ENCODE measurements at places on chromosomes 6 and 20.

DNA sequence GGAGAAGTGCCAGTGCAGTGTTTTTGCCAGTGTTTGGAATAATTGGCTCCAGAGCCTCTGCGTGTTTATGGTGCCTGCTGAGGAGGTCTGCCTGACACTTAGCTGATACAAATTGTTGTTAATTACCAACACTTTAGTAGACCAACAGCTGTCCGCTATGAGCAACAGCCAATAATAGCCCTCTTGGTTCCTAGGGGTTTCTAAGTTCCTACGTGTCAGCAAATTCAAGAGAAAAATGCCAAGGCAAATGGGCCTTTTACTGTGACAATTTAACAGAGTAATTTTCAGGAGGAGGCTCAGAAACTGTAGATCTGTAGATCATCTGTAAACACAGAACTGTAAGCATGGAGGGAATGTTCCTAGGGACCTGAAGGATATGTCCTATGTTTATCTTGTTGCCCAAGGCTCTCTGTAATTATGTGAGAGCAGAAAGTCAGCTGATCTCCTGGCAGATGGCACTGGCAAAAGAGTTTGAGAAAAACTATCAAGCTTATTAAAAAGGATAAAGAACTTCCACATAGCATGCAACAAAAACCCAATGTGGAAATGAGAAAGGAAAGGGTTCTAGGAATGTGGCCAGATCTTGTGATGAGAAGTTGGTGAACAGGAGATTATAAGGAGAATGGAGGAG is 157.7 kb downstream of the GJA1 start:
- no peak for DNase-seq

DNA sequence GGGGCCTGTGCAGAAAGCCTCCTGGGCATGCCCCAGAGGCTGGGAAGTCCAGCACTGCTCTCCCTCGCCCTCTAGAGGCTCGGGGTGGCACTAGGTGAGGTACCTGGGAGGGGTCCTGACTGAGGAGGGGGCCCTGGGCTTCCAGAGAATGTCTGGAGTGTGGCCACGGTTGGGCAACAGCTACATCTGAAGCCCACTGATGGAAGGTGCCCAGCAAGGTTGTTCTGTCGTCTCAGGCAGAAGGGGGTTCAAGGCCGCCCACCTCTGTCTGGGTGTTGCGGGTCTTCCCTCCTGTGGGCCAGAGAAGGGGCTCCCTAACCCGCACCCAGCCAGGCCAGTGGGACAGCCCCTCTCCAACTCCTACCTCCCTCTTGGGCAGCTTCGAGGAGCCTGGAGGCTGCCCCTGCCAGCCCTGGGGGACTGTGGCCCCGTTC is 11.4 kb upstream of the VEGFA start:
- no peak for DNase-seq

- no peak for DNase-seq
Measured at GRCh38 chr6:136114661-136115060, 135.4 kb downstream of the MTFR2 start.

DNA sequence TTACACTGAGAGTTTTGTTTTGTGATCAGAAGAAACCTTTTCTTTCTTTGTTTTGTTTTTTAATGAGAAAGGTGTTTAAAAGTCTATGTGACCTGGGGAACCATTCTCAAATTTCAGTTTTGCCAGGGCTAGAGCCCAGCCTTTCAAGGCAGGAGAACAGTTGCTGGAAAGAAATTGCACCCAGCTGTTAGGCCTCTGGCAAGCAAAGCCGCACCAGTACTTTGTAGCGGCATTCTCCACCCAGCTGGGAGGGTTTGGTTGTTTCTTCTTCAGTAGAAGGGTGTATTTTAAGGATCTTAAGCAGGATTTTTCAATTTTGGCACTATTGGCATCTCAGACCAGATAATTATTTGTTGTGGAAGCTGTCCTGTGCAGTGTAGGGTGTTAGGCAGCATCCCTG is 16.6 kb upstream of the MAPK13 start:
- DNase-seq = no peak

DNA sequence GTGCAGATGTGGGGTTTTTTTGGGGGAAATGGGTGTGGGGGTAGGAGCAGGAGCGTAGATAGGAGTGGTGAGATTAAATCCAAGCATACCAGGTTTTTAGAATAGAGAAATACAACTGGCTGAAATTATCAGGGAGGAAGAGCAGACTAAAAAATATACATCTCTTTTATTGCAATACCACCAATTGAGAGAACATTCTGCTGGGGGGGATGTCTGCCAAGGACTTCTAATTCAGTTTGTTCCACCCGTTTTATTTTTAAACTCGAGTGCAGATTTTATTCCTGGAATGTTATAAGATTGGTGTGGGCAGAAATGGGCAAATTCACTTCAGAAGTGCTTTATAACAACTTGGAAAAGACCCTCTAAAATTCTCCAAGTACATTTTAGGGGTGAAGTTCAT is 192.7 kb downstream of the GMPR start:
- DNase-seq = no peak

- DNase-seq = no peak
Measured at GRCh38 chr20:24501764-24502556, 32.5 kb downstream of the SYNDIG1 start.

- DNase-seq = no peak
Measured at GRCh38 chr20:2918096-2919049, 45.1 kb downstream of the PTPRA start.

DNA sequence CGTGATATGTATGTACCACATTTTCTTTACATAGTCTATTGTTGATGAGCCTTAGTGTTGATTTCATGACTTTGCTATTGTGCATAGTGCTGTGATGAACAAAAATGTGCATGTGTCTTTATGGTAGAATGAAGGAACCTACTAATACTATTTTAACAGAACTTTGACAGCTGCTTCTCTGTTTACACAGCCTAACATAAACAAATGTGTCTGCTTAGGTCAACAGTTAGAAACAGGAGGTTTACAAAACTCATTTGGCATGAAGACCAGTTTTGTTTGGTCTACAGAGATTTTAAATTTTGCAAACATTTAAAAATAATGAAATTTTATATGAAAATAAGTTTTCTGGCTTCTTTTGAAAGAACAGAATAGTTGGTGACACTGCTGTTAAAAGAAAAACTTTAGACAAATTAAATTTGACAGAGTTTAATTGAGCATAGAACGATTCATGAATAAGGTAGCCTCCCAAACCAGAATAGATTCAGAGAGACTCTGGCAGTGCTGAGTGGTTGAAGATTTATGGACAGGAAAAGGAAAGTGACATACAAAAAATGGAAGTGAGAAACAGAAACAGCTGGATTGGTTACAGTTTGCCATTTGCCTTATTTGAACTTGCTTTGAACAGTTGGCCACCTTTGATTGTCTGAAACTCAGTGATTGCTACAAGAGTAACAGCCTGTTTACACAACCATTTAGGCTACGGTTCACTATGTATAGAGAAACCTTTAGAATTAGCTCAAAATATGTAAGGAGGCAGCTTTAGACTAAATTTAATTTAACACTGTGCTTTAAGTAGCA is 715.8 kb upstream of the HS3ST5 start:
- no peak for DNase-seq

GRCh38 chr6:110180228-110181008 is at the start of gene CDC40:
Gene CDC40 (plus strand): TSS chr6:110180427. CDS start chr6:110180445, 18 bp downstream.
- DNase-seq = peak; percentile 21

DNA sequence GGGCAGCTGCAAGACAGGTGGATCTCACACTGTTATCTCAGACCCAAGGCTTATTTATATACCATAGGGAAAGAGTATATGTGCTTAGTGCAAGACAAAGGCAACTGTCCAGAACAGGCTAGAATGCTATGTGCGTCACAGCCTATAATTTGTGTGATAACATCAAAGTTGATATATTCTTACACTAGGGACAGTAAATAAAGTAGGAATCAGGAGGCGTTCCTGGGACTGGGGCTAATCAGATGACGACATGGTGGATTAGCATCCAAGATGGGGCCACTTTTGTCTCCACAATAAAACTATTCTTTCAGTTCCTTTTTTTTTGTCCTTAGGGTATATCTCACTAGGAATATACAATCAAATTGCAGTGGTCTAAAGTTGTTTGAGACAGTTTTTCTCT is 54.9 kb upstream of the IER3 start:
- DNase-seq = no peak

DNA sequence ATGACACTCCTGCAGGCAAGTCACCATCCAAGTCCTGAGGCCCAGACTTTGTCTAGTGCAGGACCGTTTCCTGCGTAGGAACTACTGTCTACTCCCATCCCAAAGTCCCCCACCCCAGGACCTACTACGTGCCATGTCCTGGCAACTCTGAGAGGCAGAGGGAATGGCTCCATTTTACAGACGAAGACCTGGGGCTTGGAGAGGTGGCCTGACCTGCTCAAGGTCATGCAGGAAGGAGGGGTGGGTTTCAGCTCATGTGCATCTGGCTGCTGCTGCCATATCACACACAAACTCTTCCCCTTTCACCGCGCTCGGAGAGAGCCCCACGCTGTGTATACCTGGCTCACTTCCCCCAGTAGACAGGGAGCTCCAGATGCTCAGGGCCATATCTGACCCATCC is 1.2 kb upstream of the NOL4L start:
- no peak for DNase-seq

DNA sequence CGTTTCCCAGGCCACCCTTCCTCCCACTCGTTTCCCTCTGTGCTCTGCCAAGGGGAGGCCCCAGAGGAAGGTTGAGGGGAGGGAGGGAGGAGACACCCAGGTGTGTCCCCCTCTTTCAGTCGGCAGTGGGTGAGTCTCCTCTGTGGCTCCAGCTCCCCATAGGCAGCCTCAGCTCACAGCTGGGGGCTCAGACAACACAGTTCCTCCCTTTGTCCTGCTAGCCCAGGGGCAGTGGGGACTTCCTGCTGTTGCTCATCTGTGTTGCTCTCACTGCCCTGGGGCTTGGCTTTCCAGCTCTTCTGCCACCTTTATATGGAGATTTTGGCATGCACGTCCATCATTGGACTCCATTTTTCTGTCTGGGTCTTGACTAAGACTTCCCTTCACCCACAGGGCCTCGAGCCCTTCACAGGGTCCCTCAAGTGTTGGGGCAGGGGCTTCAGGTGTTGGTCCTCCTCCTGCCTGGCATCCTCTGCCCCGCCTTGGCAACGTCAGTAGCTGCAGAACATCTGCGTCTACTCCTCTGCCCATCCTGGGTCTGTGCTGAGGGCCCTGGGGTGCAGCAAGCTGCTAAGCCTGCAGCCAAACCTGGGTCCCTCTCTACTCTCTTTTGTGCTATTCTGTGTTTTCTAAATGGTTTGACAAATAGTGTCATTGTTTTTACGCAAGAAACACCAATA is 190.6 kb upstream of the PMEPA1 start:
- no peak for DNase-seq

GRCh38 chr6:80004173-80005072 is at the start of gene TTK:
Gene TTK (plus strand): TSS chr6:80004649. CDS start chr6:80005844, 1,195 bp downstream.
- DNase-seq = peak; percentile 42

All from 8988T (cell line).